ENCODE measurements at places on chromosomes 12 and 14. TPM values are rescaled to one million over a fixed set of nuclear protein-coding genes. Genes with fewer than 3 reads are reported as not detected.

Gene KRT83
- not detected for total RNA-seq

Gene TDRD9
- 0.37 TPM for total RNA-seq

Gene CCDC38
- total RNA-seq: not detected

Gene RD3L
- not detected for total RNA-seq

Gene C12orf56
- total RNA-seq: 0.28 TPM

Gene ZBTB39
- 2.8 TPM for total RNA-seq

Gene MYH7
- not detected for total RNA-seq

Gene KCNA5
- total RNA-seq: not detected

Gene ZNF891
- total RNA-seq: 0.92 TPM

Gene UNG
- total RNA-seq: 18.1 TPM

Gene KRT7
- total RNA-seq: 16.1 TPM

Gene PTCSC3
- total RNA-seq: not detected

Gene GPD1
- total RNA-seq: not detected

Gene AKAP3
- total RNA-seq: 1.5 TPM

Gene ADAMTS20
- under 0.01 TPM for total RNA-seq

Gene PAX9
- 0.09 TPM for total RNA-seq

Gene GPR162
- 3.0 TPM for total RNA-seq

Gene HOXC9
- 0.28 TPM for total RNA-seq

Gene RPGRIP1
- total RNA-seq: not detected

Gene MYL2
- total RNA-seq: not detected

Gene LRFN5
- 1.3 TPM for total RNA-seq

Gene MPHOSPH9
- 28.5 TPM for total RNA-seq

Gene PITPNM2
- total RNA-seq: 4.6 TPM

Gene SOS2
- 15.6 TPM for total RNA-seq

Gene C14orf132
- total RNA-seq: 13.5 TPM

Gene FAM181A
- total RNA-seq: not detected

Gene RFX4
- total RNA-seq: not detected

Gene PELI2
- 16.6 TPM for total RNA-seq

Gene CNTN1
- 0.65 TPM for total RNA-seq

Gene ASCL1
- not detected for total RNA-seq

Gene GLT8D2
- total RNA-seq: 75.8 TPM

Gene OR10A7
- total RNA-seq: not detected

Gene CCDC175
- total RNA-seq: not detected

Gene C12orf76
- total RNA-seq: 9.8 TPM

Gene ATXN3
- 74.2 TPM for total RNA-seq

Gene KLRD1
- under 0.01 TPM for total RNA-seq

Gene SERPINA9
- not detected for total RNA-seq

Gene LPAR5
- total RNA-seq: not detected
